Activated naive CD4-positive, alpha-beta T cell treated with anti-CD3 and anti-CD28 coated beads, Interleukin-2, amount 50 U/mL, for 72 hours (primary cell): ENCODE measurements at places on chromosomes 3 and 15.

DNA sequence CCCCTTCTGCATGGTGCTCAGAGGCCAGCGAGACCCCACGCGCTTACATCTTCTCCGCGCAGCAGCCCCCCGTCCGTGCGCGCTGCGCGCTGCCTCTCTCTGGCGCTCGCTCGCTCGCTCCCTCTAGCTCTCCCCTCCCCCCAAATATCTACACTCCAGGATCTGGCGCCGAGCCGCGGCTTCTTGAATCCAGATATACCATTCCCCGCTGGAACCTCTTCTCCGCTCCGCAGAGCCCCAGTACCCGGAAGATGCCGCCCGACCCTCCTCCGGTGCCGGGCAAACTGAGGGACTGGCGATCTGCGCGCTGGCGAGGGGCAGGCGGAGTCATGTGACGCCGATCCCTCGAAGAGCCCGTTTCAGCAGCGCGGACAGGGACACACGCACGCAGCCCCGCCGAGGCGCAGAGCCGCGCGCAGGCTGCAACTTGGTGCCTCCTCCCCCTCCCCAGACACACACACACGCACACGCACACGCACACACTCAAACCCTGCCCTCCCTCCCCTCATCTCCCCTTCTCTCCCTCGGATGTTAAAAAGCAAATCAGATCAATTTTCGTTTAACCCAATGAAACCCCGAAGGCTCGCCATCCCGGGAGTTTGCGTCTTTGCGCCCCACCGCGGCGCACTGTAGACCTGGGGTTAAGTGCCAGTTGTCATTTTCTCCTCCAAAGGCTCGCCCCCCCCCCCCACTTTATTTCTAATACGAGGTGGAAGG lies at the start of gene RASGRF1:
Gene RASGRF1 (minus strand): TSS at position 294 of the 717 bp plus-strand sequence. CDS start 282 bp downstream, at position 12.
- no peak for DNase-seq

- DNase-seq, result no peak
Measured at GRCh38 chr3:36215241-36215640, 165.1 kb upstream of the STAC start.

- DNase-seq, result no peak
Measured at GRCh38 chr3:112631257-112631656, 9.7 kb downstream of the CCDC80 start.

DNA sequence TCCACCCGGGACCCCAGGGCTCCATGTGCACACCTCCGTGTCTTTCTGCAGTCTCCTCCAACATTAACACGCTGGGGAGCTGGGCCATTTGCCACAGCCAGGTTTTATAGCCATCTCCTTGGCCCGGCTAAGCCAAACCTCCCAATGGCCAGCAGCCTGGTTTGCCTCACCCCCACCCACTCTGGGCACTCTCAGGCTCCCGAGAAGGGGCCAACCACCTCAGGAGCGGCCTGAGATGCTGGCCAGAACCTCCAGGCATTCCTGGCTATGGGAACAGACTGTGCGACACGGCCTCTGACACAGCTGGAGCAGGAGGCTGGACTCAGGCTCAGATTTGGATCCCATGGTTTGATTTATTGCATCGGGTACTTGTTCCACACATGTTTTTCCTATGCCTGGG lies 289.7 kb downstream of the RPLP1 start:
- DNase-seq, result no peak

- no peak for DNase-seq
Measured at GRCh38 chr3:98763819-98764418, 779 bp downstream of the ST3GAL6 start.

- no peak for DNase-seq
Measured at GRCh38 chr3:1195947-1196346, 103.1 kb downstream of the CNTN6 start.

DNA sequence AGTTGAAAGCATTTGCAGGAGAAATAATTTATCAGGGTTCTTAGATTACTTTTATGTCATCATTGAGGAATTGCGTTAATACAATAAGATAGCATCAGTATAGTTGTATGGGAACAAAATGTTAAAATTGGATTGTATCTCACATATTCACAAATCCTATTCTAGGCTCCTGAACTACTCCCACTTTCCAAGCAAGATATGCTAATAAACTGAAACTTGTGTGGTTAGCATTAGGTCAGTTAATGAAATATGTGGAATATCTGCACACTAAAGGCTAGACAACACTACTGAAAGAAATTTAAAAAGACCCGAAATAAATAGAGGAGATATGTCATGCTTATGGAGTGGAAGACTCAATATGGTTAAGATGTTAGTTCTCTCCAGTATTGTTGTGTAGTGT lies 272.7 kb downstream of the DOCK3 start:
- no peak for DNase-seq

- DNase-seq, result no peak
Measured at GRCh38 chr3:14274999-14275961, 96.7 kb downstream of the LSM3 start.

- no peak for DNase-seq
Measured at GRCh38 chr3:196559826-196560225, 8.5 kb downstream of the WDR53 start.
